Muscle of leg (tissue), 16 donors: ENCODE measurements at places on chromosomes 11 and 22. TPM values are rescaled to one million over a fixed set of nuclear protein-coding genes. Genes with fewer than 3 reads are reported as not detected.

The TMEM45B gene
- total RNA-seq, result 0.04 TPM

The RBM14 gene
- 25.9 TPM for total RNA-seq

The KCNQ1OT1 gene
- total RNA-seq, result 10.8 TPM

The PRR14L gene
- total RNA-seq, result 12.4 TPM

The DMC1 gene
- 4.2 TPM for total RNA-seq

The SCGB2A2 gene
- total RNA-seq, result not detected

The CASP5 gene
- total RNA-seq, result 0.09 TPM

The STK33 gene
- total RNA-seq, result 3.8 TPM

The DDTL gene
- 0.80 TPM for total RNA-seq

DNA sequence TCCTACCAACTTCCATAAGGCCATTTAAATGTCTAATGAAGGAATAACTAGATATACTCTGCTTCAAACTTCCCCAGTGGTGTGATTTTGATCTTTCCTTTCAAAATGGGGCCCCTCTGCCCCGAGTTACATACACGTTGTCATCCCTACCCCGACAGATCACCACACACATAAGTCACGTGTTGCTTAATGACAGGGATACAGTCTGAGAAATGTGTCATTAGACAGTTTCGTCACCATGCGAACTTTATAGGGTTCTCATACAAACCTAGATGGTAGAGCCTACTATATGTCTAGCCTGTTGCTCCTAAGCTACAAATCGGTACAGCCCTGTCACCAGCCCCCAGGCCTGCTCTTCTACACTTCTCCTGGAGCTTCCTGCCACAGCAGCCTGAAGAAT is 49.8 kb upstream of the SCUBE2 start:
- peaks cover 89% of the 10 kb centered on the region for H3K36me3 ChIP-seq
- H3K27me3 ChIP-seq, result no peaks in the 10 kb centered on the region
- H3K27ac ChIP-seq, result no peak overlapping the region
- H3K4me1 ChIP-seq, result no peaks in the 10 kb centered on the region

- peak overlapping the region; percentile 9 for H3K4me3 ChIP-seq
- H3K36me3 ChIP-seq, result no peaks in the 10 kb centered on the region
- peaks cover 88% of the 10 kb centered on the region for H3K27me3 ChIP-seq
- no peak overlapping the region for H3K27ac ChIP-seq
- peak; percentile 60 for DNase-seq
- peaks cover 24% of the 10 kb centered on the region for H3K4me1 ChIP-seq
Observed at GRCh38 chr11:128686745-128687177, 7.1 kb upstream of the FLI1 start.

GRCh38 chr11:77441426-77441825 is 32.5 kb downstream of the PAK1 start:
- H3K27me3 ChIP-seq, result no peaks in the 10 kb centered on the region
- H3K4me3 ChIP-seq, result no peak overlapping the region
- no peak for DNase-seq
- H3K27ac ChIP-seq, result no peak overlapping the region

DNA sequence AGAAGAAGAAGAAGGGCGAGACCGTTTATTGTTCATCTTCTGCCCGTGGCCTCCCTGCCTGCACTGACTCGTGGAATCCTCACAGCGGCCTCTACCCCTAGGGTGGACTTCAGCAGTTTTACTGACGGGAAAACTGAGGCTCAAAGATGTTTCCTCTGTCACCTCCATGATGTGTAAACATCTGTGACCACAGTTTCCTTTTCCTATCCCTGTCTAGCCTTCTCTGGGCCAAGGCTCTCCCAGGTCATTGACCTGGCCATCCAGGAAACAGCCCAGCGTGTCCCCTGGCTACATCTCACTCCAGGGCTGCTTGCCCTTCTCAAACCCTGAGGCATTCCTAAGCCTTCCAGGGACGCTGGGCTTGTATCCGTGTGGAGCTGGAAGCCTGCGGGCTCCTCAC is 49.0 kb upstream of the GCAT start:
- H3K27me3 ChIP-seq, result no peaks in the 10 kb centered on the region
- peaks cover 76% of the 10 kb centered on the region for H3K36me3 ChIP-seq
- no peak overlapping the region for H3K27ac ChIP-seq
- DNase-seq, result no peak
- peaks cover 3% of the 10 kb centered on the region for H3K4me1 ChIP-seq

DNA sequence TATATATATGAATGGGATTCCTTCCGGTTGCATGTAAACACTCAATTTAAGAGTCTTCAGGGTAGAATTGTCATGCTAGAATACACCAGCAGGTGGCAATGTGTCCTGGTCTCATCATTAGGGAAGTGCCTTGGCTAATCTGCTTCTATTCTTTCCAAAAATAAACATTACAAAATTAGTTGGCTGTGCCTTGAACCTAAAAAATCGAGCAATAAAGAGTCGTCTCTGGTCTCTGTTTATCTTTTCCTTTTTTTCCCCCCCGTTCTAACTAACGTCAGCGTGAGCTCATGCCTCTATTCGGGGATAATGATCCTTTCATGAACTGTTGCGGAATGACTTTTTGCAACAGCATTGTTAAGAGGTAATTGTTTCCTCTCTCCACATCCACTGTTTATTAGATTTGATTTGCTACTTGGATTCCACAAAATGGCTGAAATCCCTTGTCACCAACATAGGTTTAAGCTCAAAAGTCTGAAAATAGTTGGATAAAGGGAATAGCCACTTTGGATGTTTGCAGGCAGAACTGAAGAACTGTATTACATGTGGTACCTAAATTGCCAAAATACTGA is 1.2 kb upstream of the ARHGEF12 start:
- H3K27ac ChIP-seq, result peak overlapping the region; percentile 98
- peaks cover 13% of the 10 kb centered on the region for H3K4me1 ChIP-seq
- H3K4me3 ChIP-seq, result peak overlapping the region; percentile 89
- peaks cover 2% of the 10 kb centered on the region for H3K27me3 ChIP-seq
- H3K36me3 ChIP-seq, result peaks cover 4% of the 10 kb centered on the region

GRCh38 chr11:46499821-46500220 is 94.0 kb downstream of the AMBRA1 start:
- H3K36me3 ChIP-seq, result peaks cover 11% of the 10 kb centered on the region
- no peak overlapping the region for H3K27ac ChIP-seq
- H3K4me3 ChIP-seq, result no peak overlapping the region
- H3K4me1 ChIP-seq, result no peaks in the 10 kb centered on the region
- no peaks in the 10 kb centered on the region for H3K27me3 ChIP-seq
- no peak for DNase-seq

GRCh38 chr22:31871480-31871879 is 72.9 kb upstream of the YWHAH start:
- H3K27me3 ChIP-seq, result no peaks in the 10 kb centered on the region
- no peak for DNase-seq
- H3K4me1 ChIP-seq, result no peaks in the 10 kb centered on the region
- H3K27ac ChIP-seq, result no peak overlapping the region
- peaks cover 55% of the 10 kb centered on the region for H3K36me3 ChIP-seq

GRCh38 chr11:66311470-66311964 is 5.3 kb downstream of the CD248 start:
- DNase-seq, result no peak
- H3K36me3 ChIP-seq, result no peaks in the 10 kb centered on the region
- peaks cover 19% of the 10 kb centered on the region for H3K27me3 ChIP-seq
- peak overlapping the region; percentile 62 for H3K4me3 ChIP-seq
- H3K27ac ChIP-seq, result peak overlapping the region; percentile 97
- peaks cover 38% of the 10 kb centered on the region for H3K4me1 ChIP-seq

DNA sequence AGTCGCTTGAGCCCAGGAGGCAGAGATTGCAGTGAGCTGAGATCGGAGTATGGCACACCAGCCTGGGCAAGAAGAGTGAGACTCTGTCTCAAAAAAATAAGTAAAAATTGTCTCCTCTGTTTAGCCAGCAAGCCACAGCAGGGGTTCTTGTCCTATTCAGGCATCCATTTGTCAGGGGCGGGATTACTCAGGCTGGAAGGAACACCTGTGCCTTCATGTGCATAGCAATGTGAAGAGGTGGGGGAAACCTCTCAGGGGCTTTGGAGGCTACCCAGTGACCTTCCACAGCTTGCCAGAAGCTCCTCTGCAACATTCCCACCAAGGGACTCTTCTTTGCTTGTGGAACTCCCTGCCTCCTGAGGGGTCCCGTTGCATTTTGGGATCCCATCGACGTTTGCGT is 63.3 kb downstream of the FBLN1 start:
- H3K4me1 ChIP-seq, result no peaks in the 10 kb centered on the region
- H3K27ac ChIP-seq, result no peak overlapping the region
- H3K27me3 ChIP-seq, result no peaks in the 10 kb centered on the region
- no peak overlapping the region for H3K4me3 ChIP-seq

DNA sequence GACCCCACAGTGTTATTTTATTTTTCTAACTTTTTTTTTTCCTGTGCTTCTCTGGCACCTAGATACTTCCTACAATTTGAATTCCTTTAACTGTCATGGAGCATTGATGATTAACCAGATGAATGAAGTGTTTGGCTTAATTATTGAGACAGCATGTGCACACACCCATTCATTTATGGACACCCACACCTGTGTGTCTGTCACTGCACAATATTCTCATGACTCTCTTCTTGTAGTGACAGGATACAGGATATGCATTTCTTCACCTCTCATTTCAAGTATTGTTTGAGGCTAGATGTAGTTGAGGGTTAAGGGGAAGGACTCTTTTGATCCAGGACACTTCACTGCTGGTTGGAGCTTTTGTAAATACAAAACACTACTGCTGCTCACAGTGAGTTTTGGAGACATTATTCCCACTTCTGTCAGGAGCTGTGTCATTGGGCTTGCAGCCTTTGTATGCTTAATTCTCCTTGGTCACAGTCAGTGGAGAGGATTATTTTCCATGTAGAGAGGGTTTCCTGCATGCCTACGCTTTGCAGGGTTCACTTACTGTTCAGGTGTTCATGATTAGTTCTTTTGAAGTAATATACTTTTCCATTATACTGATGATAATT is 33.5 kb downstream of the SPECC1L start:
- DNase-seq, result no peak
- peaks cover 23% of the 10 kb centered on the region for H3K36me3 ChIP-seq
- no peak overlapping the region for H3K27ac ChIP-seq

DNA sequence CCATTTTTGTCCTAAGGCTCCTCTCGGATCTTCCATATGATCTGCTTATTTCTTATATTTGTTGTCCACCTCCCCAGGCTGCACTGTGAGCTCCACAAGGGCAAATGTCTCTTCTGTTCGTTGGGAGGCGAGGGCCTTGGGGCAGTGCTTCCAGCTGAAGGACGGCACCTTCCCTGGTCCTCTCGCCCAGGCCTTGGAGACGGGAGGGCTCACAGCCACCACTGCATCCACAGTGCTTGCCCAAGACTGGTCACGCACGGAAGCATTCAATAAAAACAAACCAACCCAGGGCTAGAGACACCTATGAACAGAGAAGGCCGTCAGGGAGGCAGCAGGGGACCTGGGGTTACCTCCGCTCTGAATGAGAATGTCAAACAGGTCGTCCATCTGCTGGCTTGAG is 46.2 kb downstream of the SGSM3 start:
- H3K36me3 ChIP-seq, result peaks cover 75% of the 10 kb centered on the region
- H3K4me1 ChIP-seq, result peaks cover 47% of the 10 kb centered on the region
- no peaks in the 10 kb centered on the region for H3K27me3 ChIP-seq
- H3K4me3 ChIP-seq, result no peak overlapping the region
- H3K27ac ChIP-seq, result no peak overlapping the region
- DNase-seq, result no peak

GRCh38 chr11:66443602-66444001 is 5.0 kb upstream of the MRPL11 start:
- H3K4me3 ChIP-seq, result no peak overlapping the region
- H3K27ac ChIP-seq, result no peak overlapping the region
- DNase-seq, result no peak

- peak overlapping the region; percentile 89 for H3K27ac ChIP-seq
- no peaks in the 10 kb centered on the region for H3K27me3 ChIP-seq
- peaks cover 24% of the 10 kb centered on the region for H3K4me1 ChIP-seq
- H3K36me3 ChIP-seq, result peaks cover 41% of the 10 kb centered on the region
Observed at GRCh38 chr11:65662247-65662798, 393 bp downstream of the RELA start.

DNA sequence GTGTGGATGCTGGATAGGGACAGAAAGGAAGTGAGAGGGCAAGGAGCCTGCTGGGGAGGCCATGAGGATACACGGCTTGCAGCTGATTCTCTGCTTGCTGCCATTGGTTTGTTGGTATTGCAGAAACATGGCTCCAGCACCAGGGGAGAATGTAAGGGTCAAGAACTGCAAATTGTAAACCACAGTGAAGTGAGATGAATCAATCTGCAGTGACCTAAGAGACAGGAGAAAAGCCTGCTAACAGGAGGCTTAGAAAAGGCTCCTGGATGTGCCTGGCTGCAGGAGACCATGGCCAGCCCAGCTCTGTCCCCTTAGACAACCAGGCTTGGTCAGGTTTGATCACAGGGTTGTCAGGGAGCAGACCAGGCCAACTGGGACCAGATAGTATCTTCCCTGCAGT is 233.7 kb upstream of the CADM1 start:
- no peak overlapping the region for H3K4me3 ChIP-seq
- H3K36me3 ChIP-seq, result no peaks in the 10 kb centered on the region
- DNase-seq, result no peak
- peaks cover 11% of the 10 kb centered on the region for H3K27me3 ChIP-seq

DNA sequence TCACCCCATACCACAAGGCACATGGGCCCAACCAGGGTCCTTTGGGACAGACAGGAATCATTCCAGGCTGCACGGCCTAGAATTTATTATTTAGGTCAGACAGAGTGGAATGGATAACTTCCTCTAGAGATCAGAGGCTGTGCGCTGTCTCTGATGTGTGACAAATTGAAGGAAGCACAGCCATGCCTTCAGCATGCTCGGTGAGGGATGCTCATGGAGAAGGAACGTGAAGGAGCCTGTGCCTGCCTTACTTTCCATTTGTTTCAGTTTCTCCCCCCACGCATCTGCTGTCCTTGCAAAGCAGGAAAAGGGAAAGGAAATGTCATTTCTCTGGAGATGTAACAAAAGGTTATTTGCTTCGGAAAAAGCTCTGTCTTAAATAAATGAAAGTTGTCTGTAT is 644.1 kb downstream of the OPCML start:
- no peaks in the 10 kb centered on the region for H3K36me3 ChIP-seq
- peaks cover 13% of the 10 kb centered on the region for H3K4me1 ChIP-seq
- H3K4me3 ChIP-seq, result no peak overlapping the region
- H3K27me3 ChIP-seq, result no peaks in the 10 kb centered on the region

DNA sequence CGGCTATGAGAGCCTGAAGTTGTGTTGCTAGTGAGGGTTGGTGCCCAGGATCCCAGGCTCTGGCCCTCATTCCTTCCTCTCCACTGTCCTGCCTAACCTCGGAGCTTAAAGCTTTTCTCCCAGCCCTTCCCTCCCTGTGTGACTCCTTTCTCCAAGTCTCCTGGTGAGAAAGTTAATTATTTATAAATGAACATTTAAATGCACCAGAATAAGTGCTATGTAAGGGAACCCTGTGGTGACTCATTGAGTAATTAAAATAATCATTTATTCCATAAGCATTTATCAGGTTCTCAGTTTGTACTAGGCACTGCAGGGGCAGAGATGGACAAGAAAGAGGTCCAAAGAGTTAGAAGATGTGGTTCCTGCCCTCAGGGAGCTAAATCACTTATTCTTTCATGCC is 89.1 kb upstream of the ISX start:
- no peak for DNase-seq
- H3K27ac ChIP-seq, result no peak overlapping the region
- H3K36me3 ChIP-seq, result no peaks in the 10 kb centered on the region
- peaks cover 9% of the 10 kb centered on the region for H3K4me1 ChIP-seq
